Astrocyte (in vitro differentiated cells and primary cell): ENCODE measurements at places on chromosomes 1 and 21. TPM values are rescaled to one million over a fixed set of nuclear protein-coding genes. Genes with fewer than 3 reads are reported as not detected.

The PAQR6 gene
- 6.4 and 7.2 TPM in 2 replicates for total RNA-seq

The DIRAS3 gene
- 0.52 and 1.3 TPM in 2 replicates for total RNA-seq

The TBX15 gene
- 0.07 and 0.10 TPM in 2 replicates for total RNA-seq

The SIM2 gene
- 9.2 and 12.8 TPM in 2 replicates for total RNA-seq

The SMIM11 gene
- 1.6 and 6.2 TPM in 2 replicates for total RNA-seq

The HPCAL4 gene
- total RNA-seq = 0.07 and 0.20 TPM in 2 replicates

The SYPL2 gene
- 0.70 and 0.77 TPM in 2 replicates for total RNA-seq

The LORICRIN gene
- not detected in 2 replicates for total RNA-seq

The TRPM2 gene
- 0.48 and 0.79 TPM in 2 replicates for total RNA-seq

The GNAT2 gene
- not detected in 2 replicates for total RNA-seq

The LCE1A gene
- total RNA-seq = not detected in 2 replicates

The TEX38 gene
- not detected in 2 replicates for total RNA-seq

The SHCBP1L gene
- total RNA-seq = not detected in 2 replicates

The RNF186 gene
- total RNA-seq = not detected in 2 replicates

The BATF3 gene
- total RNA-seq = 1.9 and 2.5 TPM in 2 replicates

The RHBDL2 gene
- total RNA-seq = not detected in 2 replicates

The CRYAA gene
- total RNA-seq = not detected in 2 replicates

The FCMR gene
- 0.55 and 0.73 TPM in 2 replicates for total RNA-seq

The COL24A1 gene
- total RNA-seq = 2.6 and 5.6 TPM in 2 replicates

The KCNE2 gene
- total RNA-seq = 0.27 TPM in 1 of 2 replicates, not detected in the other

The IGSF9 gene
- total RNA-seq = 0.89 and 2.1 TPM in 2 replicates

The CCDC27 gene
- total RNA-seq = not detected in 2 replicates

The KLHDC7A gene
- 0.14 and 0.17 TPM in 2 replicates for total RNA-seq

The IL19 gene
- total RNA-seq = 0.23 TPM in 1 of 2 replicates, not detected in the other
